ENCODE measurements at places on chromosomes 2 and 18. TPM values are rescaled to one million over a fixed set of nuclear protein-coding genes. Genes with fewer than 3 reads are reported as not detected.
A peak's percentile ranks its signal among the peaks of the same experiment; 100 is the strongest.

DNA sequence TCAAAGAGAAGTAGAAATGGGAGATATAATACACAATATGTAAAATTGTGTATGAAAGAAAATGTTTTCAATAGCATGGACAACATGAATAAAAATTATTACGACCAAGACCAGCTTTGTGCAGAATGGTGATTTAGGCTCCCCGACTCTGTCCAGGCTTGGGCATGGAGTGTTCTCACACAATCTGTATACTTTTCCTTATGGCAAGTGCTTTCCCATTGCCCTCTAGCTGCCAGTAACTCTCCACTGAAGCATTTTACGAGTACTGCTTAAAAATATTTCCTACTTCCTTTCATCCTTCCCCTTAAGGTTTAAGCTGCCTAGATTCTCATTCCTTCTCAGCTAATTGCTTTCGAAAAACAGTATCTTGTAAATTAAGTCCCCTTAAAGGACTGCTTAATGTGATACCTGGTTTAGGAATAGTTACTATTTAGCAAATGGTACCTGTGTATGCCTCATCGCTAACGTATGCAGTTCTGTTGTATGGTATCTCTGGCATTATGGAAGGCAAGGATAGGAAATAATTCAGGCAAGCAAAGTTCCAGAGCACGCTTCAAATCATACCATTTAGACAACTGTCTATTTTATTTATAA lies 714.6 kb downstream of the ERBB4 start:
- no peaks in the 10 kb centered on the region for H3K27me3 ChIP-seq
- no peak overlapping the region for H3K4me3 ChIP-seq
- no peaks in the 10 kb centered on the region for H3K36me3 ChIP-seq
- no peaks in the 10 kb centered on the region for H3K4me1 ChIP-seq
- no peak for DNase-seq
- no peak overlapping the region for H3K27ac ChIP-seq

- H3K27ac ChIP-seq, result no peak overlapping the region
- H3K36me3 ChIP-seq, result peaks cover 5% of the 10 kb centered on the region
- DNase-seq, result peak; percentile 83
Measured at GRCh38 chr18:9575558-9575957, 38.8 kb downstream of the PPP4R1 start.

DNA sequence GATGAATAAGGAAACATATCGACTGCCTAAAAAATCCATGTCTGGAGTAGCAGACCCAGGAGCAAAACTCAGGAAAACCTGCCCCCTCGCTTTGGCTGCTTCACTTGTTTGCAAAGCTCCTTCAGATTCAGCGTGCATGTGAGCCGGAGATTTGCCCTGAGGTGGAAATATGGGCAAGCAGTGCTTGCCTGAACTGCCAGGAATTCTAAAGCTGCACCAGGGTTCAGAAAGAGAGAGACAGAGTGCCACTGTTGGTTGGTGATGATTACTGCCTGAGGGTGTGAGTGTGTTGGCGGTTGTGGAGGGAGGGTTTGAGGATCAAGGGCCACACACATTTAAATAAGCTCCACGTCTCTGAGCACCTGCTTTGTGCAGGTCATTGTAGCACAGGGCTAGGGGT lies 139.6 kb upstream of the RGPD4 start:
- no peak overlapping the region for H3K4me3 ChIP-seq
- no peaks in the 10 kb centered on the region for H3K36me3 ChIP-seq
- H3K27me3 ChIP-seq, result no peaks in the 10 kb centered on the region
- no peak overlapping the region for H3K27ac ChIP-seq

DNA sequence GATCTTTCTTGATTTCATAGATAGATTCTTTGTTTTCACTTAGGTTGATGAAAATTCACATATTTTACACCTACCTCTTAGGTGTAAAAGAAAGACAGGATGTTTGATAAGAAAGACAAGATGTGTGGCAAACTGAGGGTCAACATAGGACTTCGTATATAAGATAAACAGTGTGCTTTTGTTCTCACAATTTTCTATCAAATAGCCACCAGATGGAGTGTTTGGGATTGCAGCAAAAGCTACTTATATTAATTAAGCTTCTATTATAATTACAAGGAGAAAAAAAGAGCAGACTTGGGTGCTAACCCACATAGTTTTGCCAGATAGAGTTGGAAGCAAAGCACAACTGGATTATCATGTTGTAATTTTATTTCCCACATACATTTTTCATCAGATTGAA lies 232.9 kb downstream of the CDH7 start:
- H3K27ac ChIP-seq, result no peak overlapping the region
- no peak overlapping the region for H3K4me3 ChIP-seq
- DNase-seq, result peak; percentile 16

DNA sequence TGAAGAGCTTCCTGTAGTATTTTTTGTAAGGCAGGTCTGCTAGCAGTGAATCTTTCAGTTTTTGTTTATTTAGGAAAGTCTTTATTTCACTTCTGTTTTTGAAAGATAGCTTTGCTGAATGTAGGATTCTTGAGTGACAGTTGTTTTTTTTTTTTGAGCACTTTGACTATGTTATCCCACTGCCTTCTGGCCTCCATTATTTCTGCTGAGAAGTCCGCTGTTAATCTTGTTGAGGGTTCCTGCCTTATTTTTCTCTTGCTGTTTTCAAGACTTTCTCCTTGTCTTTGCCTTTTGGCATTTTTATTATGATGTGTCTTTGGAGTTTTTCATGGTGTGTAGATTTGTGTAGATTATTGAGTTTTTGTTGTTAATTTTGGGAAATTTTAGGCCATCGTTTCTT lies 21.9 kb downstream of the RBFA start:
- no peak for DNase-seq
- H3K27ac ChIP-seq, result no peak overlapping the region
- H3K4me3 ChIP-seq, result no peak overlapping the region
- H3K4me1 ChIP-seq, result peaks cover 4% of the 10 kb centered on the region

GRCh38 chr2:150759531-150759930 lies 272.1 kb upstream of the RND3 start:
- no peak overlapping the region for H3K4me3 ChIP-seq
- H3K4me1 ChIP-seq, result peaks cover 12% of the 10 kb centered on the region
- no peaks in the 10 kb centered on the region for H3K27me3 ChIP-seq
- peak; percentile 32 for DNase-seq

DNA sequence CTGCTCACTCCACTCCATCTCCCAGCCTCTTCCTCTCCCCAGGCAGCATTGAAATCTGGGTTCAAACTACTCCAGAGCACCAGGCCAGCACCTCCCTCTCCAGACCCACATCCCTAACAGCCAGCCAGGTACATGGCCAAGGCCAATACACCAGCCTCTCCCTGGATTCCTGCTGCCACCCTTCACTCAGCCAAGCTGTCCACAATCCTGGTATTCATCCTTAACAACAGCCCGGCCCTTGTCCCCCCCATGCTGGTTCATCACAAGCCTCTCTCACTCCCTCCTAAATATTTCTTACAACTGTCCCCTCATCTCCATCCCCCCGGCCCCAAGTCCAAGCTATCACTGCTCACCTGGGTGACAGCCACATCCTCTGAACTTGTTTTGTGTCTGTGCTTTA lies 129.9 kb upstream of the HAAO start:
- H3K27ac ChIP-seq, result no peak overlapping the region
- no peaks in the 10 kb centered on the region for H3K27me3 ChIP-seq
- peaks cover 28% of the 10 kb centered on the region for H3K4me1 ChIP-seq

GRCh38 chr2:215754546-215754945 lies 258.8 kb downstream of the MREG start:
- H3K4me1 ChIP-seq, result no peaks in the 10 kb centered on the region
- DNase-seq, result no peak
- H3K27ac ChIP-seq, result no peak overlapping the region
- no peak overlapping the region for H3K4me3 ChIP-seq

DNA sequence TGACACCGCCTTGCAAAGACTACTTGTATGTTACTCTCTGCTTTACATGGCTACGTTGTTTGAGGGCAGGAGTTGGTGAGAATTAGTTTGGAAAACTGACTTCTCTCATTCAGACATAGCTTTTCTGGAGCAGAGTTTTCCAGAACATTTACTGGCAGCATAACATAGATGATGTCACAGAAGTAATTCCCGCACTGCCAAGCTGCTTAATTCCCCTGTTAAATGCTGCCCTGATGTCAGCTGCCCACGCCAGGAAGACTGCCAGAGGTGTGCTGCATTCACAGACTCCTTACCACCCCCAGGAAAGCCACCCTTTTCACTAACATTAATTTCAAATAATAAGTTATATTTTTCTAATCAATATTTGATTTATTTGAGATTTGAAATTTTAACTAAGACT lies 24.7 kb upstream of the PTPN2 start:
- H3K27me3 ChIP-seq, result peaks cover 44% of the 10 kb centered on the region
- H3K4me3 ChIP-seq, result no peak overlapping the region
- H3K4me1 ChIP-seq, result peaks cover 5% of the 10 kb centered on the region
- DNase-seq, result no peak
- no peaks in the 10 kb centered on the region for H3K36me3 ChIP-seq

DNA sequence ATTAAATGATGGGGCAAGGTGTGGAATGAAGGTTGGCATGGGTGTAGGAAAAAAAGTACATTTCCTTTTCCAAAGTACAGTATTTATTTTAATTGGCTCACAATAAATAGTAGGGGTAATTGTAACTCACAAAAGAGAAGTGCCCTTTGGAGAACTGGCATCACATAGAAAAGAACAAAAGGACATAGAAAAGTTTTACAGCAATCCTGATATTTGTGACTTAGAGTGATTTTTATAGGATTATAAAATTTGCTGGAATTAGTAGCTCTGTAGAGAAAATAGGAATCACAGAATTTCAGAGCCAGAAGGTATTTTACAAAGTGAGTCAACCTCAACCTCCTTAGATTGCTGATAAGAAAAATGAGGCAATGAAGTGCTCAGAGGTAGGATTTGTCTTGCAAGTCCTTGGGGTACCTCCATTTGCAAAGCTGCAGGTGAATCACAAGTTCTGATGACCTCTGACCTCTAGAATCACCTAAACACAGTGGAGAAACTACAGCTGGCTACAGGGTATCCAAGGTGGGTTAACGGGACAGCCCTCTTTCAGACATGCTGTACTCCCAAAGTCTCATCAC lies 133.6 kb downstream of the SOCS6 start:
- peaks cover 11% of the 10 kb centered on the region for H3K4me1 ChIP-seq
- H3K27ac ChIP-seq, result no peak overlapping the region
- no peak for DNase-seq
- no peaks in the 10 kb centered on the region for H3K27me3 ChIP-seq

GRCh38 chr18:76013057-76013456 lies 482.0 kb downstream of the ZNF516 start:
- H3K27ac ChIP-seq, result no peak overlapping the region
- no peak for DNase-seq

The CCDC74B gene
- 15.1 TPM for polyA plus RNA-seq

The RAB11FIP5 gene
- 4.3 TPM for polyA plus RNA-seq

The NXPH2 gene
- polyA plus RNA-seq, result 2.7 TPM

The SULT6B1 gene
- not detected for polyA plus RNA-seq

The GREB1L gene
- polyA plus RNA-seq, result 0.29 TPM

The DPYSL5 gene
- 2.6 TPM for polyA plus RNA-seq

The ST8SIA5 gene
- polyA plus RNA-seq, result 3.0 TPM

Data from GM23338 (cell line).